ENCODE measurements at places on chromosomes 2 and 18.

GRCh38 chr2:135150725-135151124, 98.6 kb downstream of the RAB3GAP1 start:
- DNase-seq, result no peak

DNA sequence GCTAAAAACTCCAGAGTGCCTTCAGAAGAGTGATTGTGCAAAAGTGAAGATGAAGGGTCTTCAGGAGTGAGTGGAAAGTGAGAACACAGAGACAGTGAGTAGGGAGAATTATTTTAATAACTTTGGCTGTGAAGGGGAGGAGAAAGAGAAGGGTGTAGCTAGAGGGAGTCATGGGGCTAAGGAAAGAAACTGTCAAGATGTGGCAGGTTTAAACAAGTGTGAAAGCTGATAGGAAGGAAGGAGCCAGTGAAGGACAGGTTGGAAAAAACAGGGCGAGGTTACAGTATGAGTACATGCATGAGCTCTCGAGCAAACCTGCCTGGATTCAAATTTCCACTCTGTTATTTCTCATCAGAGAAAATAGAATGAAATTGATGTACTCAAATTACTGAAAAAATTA, 17.8 kb downstream of the IL1F10 start:
- DNase-seq, result no peak

DNA sequence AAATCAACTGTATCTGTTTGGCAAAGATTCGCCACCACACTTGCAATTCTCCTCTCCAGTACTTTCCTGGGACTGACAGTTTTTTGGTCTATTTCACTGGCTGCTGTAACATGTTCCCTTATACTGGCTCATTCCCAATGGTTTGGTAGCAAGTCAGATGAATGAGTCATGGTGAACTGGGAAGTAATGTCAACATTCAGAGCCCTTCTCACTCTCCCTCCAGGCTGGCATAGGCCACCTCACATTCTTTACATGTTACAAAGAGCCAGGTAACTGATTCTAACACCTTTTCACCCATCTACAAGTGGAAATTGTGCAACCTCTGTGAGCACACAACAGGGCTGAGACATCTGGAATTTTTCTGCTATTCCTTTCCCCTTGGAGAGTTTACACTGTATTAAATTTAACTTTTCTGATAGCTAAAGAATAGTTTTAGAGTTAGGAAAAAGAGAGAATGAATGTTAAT, 111.3 kb upstream of the TLK1 start:
- no peak for DNase-seq

GRCh38 chr2:152489364-152489763, 154.4 kb downstream of the FMNL2 start:
- DNase-seq, result no peak

GRCh38 chr2:42858140-42859005, 66.0 kb upstream of the HAAO start:
- DNase-seq, result no peak

DNA sequence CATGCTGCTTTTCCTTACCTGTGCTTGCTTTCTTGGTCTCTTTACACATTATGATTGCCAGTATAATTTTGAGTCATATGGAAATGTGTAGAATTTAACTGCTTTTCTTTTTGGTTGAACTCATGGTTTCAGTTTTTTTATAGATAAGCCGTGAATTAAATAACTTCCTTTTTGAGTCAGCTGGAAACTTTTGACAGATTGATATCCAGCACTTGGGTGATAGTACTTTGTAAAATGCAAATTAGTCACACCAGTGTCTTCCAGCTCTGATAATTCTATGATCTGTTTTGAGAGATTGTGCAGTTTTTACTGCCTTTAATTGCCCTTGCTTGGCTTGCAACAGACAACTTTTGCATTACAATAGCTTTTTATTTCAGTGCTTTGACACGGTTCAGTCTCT, 86.4 kb downstream of the NCOA1 start:
- DNase-seq, result no peak

Measured in activated CD4-positive, alpha-beta T cell treated with anti-CD3 and anti-CD28 coated beads for 48 hours (primary cell).